CD8-positive, alpha-beta memory T cell (primary cell): ENCODE measurements at places on chromosomes 5 and 9.

DNA sequence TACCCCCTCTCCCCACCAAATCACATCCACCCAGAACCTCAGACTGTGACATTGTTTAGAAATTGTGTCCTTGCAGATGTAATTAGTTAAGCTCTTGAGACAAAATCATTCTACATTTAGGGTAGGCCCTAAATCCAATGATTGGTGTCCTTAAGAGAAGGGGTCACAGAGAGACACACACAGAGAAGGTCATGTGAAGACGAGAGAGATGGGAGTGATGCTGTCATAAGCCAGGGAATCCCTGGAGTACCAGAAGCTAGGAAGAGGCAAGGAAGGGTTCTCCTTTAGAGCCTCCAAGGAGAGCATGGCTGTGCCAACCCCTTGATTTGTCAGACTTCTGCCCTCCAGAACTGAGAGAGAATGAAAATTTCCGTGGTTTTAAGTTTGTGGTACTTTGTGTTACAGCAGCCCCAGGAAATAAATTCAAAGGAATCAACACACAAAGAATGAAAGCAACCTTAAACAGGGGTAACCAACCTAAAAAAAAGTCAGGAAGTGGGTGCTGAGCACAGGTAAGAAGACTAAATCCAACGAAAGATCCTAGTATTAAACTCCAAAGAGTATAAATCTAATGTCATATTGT is 33.6 kb downstream of the TIMD4 start:
- no peak for DNase-seq

DNA sequence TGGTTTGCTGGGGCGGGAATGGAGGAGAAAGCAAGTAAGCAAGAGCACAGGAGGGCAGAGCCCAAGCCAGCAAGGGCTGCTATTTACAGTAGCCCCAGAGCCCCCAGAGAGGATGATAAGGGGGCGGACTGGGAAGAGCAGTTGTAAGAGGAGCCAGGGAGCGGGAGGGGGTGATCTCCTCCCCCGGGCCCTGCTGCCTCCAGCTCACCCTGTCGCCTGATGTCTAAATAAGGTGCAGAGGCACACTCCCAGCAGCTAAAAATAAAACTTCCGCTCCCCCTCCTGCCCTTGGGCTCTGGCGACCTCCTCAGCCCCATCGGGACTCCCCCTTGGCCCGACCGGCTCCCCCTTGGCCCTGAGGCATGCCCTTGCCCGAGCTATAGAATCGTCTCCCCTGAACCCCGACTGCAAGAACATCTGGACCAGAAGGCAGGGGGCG is 14.4 kb upstream of the CCDC69 start:
- DNase-seq = no peak

- DNase-seq = no peak
Observed at GRCh38 chr9:99722877-99723276, 98.8 kb upstream of the NR4A3 start.

GRCh38 chr9:131545003-131545785 is at the start of gene PRRT1B:
Gene PRRT1B (plus strand): TSS chr9:131545523. CDS start chr9:131545616, 93 bp downstream.
- DNase-seq = no peak

- DNase-seq = no peak
Observed at GRCh38 chr9:135356796-135357195, 122.8 kb upstream of the PPP1R26 start.

DNA sequence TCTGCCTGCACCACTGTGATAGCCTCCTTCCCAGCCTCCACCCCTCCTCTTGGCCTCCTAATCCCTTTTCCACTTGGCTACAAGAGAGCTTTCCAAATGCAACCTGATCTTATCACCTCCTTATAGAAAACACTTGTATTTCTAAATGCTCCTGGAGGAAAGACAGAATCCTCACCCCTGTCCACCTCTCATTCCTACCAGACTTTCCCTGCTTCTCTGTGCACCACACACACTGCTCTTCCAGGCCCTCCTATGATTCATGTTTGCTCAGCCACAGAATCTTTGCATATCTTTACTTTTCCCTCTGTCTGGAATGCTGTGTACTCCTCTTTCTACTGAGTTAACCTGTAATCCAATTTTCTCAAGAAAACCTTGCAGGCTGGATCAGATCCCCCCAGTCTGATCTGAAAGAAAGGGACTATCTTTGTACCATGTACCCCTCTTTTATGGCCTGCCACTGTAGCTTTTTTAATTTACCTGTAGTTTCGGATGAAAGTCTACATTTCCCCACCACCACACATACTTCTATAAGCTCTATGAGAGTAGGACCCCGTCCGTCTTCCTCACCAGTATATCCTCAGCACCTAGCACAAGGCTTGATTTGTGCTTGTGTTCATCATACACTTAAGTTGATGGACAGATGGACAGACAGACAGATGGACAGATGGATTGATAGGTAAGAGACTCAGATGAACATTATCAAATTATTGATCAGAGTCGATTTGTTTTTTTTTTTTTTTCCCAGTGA is 95.3 kb downstream of the GALNT10 start:
- no peak for DNase-seq

- DNase-seq = no peak
Observed at GRCh38 chr9:27519466-27520465, 4.3 kb upstream of the IFNK start.

DNA sequence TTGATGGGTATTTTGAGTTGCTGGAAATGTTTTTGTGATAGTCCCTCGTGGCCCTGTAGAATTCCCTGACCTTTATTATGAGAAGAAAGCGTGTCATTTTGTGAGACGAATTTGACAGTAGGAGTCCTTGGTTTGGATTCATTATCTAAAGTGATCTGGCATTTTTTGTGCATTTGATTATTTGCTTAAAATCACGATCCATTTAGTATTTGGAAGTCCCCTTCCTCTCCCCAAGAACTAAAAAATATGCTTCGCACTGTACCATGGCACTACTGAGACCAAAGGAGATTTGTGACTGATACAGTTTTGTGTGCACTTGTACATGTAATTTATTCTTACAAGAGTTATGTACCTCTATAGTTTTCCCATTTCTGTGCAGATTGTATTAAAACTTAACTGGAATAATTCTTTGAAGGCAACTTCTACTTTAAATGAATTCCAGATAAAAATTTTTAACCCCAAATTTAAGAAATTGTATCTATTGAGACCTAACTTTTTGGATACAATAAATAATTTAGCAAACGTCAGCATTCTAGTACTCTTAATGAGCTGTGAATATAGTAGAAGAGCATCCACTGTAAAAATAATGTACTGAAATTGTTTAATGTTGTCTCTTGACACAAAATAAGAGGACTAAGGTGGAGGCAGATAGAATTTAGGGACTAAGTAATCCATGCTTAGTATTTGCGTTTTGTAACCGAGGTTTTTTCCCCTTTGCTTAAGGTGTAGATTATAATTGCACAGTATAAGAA is 2.1 kb downstream of the MAP3K1 start:
- DNase-seq = no peak

GRCh38 chr5:140791089-140791488 is 3.6 kb upstream of the PCDHA2 start:
- DNase-seq = no peak

GRCh38 chr5:69308046-69308553 is 24.5 kb downstream of the CCDC125 start:
- DNase-seq = no peak

DNA sequence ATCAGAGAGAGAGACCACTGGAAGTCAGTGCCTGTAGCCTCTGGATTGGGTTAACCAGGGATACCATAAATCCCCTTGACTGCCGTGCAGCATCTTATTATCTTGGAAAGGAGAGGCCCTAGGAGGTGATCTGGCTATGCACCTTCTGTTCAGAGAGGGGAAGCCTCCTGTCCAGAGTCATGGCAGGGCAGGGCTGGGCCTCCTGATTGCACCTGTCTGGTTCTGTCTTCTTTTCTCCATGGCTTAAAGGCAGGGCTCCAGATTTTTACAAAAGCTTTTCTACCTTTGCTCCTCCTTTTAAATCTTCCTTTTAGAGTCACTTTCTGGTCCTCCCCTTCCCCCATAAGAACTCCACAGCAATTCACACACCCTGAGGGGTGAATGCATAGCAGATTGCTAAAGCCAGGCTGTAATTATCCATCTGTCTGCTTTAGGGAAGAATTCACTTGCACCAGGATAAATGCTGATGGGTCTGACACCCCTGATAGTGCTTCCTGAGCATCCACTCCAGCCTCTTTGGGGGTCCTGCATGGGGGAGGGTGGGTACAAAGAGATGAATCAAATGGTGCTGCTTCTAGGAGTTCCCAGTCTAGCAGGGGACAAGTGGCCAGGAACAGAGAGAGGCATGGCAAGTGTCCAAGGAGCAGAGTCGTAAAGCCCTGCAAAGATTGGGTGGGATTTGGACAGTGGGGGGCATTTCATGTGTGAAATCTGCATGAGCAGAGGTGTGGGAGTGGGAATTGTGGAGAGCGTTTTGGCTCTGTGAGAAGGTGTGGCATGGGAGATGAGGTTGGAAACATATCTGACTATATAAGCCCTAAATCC is 141.3 kb upstream of the ALDH1B1 start:
- no peak for DNase-seq
